ENCODE measurements at places on chromosomes 1 and 21.

DNA sequence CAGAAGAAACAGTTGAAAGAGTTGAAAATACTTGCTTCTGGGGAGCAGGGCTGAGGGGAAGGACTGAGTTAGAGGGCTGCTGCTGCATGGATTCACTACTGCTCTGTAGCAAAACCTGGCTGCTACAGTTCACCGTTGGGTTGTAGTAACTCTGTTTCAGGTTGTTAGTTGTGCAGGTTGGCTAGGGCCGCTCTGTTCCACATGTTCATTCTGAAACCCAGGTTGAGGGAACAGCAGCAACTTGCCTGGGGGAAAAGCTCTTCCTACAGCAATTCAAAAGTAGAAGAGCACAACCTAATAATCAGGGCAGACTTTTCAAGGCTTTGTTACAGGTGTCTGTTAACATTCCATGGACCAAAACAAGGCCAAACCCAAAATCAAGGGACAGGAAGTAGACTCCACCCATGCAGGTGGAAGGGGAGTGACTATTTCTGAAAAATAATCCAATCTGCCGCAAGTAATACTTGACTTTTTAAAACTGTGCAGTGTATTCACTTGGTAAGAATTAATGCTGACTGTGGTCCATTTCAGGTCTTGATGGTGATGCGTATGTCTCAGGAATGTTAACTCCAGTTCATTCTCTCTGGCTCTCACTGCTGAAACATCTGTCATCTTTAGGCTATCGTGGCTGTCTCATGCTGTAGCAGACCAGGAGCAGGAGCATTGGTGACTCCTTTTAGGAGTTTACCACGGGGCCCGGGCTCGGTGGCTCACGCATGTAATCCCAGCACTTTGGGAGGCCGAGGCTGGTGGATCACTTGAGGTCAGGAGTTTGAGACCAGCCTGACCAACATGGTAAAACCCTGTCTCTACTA is 5.1 kb upstream of the PARK7 start:
- no peak for DNase-seq

GRCh38 chr1:17967623-17968255 is 139.9 kb upstream of the IGSF21 start:
- no peak for DNase-seq

GRCh38 chr1:201955729-201956143 is 433 bp downstream of the TIMM17A start:
- DNase-seq: no peak

GRCh38 chr1:39696448-39696847 is 5.2 kb upstream of the HPCAL4 start:
- no peak for DNase-seq

DNA sequence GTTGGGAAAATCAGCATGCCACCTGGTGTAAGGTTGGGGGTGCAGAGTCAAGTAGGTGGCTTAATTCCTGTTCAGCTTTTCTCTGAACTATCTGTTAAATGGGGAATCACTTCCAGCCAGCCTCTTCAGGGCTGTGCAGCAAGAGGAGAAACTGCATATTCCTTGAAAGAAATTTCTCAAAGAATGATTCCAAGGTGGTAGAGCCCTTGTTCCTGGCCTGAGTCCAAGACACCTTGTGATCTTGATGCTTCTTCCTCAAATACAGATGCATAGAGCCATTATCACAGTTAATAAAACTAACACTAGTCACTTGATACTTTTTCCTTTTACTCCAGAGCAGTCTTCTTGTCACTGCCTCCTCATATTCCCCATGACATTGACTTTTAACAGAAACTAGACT is 5.2 kb downstream of the TXLNA start:
- no peak for DNase-seq

DNA sequence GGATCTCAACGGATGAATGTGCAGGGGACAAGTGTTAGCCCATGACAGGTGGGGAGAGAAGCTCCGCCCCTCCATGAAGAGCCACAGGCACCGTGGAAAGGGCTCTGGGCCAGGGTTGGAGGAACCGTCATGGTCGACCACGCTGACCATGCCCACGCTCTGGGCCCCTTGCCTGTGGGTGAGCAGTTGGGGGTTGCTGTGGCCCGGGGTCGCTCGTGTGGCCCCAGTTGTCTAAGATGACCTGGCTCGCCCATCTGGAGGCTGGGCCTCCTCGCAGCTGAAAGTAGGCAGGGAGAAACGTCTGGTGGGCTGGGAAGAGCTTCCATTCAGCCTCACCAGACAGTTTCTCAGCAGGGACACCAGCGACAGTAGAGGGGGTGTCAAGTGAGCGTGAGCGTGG is 13.1 kb upstream of the UTS2 start:
- DNase-seq: no peak

GRCh38 chr21:22395965-22396364 is 1397.8 kb downstream of the NCAM2 start:
- DNase-seq: no peak

Data from KBM-7 (cell line).